Stimulated activated CD8-positive, alpha-beta memory T cell treated with anti-CD3 and anti-CD28 coated beads, Interleukin-7, amount 100 ng/mL, for 1 hour (primary cell): ENCODE measurements at places on chromosomes 5 and 9.

DNA sequence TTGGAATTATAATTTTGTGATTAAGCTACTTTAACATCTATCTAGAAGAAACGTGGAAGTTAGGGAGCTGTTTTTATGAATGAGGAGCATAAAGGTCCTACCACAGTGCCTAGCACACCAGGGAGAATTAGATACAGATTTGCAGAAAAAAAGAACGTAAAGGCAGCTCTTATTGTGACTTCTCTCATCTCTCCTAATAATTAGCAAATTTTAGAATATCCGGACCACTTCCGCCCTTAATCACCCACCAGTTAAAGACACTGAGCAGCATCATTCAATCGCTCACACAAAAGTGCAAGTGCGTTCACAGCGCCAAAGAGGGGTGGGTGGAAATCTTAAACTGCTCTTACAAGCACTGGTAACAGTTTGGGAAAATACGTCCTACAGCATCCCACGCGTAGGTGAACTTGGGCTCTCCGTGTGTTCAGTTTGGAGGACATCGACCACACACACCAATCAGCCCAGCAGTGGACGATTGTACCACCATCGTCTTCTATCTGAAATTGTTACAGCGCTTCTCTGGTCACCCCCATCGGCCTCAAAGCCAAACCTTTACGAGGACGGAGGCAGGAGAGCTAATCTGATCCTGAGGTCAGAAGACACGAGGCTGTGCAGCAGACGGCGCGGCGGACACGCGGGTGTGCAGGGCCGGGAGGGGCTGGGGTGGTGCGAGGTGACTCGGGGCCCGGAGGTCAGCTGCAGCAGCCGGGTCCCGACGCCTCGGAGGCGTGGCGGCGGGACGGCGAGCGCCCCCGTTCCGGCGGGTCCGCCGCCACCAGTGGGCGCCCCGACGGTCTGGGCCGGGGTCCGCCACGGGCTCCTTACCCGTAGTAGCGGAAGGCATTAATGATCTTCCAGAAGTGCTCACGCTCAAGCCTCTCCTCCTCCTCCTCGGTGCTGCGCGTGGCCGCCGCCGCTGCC, 646 bp downstream of the CARNMT1 start:
- no peak for DNase-seq

DNA sequence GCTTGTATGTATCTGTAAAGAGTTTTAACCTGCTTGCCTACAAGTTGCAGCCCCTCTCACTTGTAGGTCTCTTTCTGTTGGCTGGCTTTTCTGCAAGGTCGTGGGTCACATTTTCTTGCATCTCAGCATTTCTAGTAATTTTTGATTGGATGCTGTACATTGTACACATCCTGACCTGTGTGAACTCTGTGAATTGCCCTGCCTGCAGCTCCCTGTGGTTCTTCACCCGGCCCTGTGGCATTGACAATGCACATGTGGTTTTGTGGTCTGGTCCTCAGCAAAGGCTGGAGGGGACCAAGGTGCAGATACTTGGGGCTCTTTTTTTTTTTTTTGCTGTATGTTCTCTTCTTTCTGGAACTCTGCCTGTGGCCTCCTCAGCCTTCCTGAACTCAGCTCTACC, 53.6 kb downstream of the WNK2 start:
- no peak for DNase-seq

GRCh38 chr9:112852741-112853504, 37.8 kb downstream of the SLC46A2 start:
- no peak for DNase-seq

DNA sequence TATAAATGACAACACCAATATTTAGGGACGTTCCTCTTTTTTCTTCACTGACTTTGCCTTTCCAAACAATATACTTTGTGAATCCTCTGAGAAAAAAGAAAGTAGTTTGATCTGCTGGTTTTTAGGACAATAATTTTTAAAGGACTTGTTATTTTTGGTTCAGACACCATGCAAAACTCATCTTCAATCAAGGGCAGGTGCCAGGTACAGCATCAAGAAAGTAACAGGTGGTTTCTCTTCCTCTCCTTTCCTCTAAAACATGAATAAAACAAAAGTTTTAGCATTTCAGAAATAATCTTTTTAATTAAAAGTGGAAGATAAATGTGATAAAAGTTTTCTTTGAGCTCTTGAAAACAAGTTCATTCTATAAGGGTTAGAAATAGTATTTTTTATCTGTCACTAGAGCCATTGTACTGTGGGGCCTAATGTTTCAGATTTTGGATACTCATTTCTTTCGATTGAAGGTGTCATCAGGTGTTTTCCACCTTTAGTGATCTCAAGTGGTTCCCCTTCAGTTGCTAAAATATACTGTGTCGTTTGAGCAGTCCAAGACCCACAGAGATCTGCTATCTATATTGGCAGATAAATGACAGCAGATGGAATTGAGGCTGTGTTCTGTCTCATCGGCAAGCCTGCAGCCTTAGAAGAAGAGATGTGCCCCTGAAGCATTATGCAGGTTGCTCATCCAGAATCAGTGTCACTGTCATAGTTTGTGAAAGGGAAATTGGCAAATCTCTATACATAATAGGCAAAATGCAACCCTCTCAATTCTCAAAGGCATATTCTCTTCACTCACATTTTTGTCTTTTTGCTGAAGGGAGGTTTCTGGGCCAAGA, 499.7 kb downstream of the PDE4D start:
- DNase-seq, result no peak

GRCh38 chr5:143440448-143441115, 37.1 kb upstream of the NR3C1 start:
- no peak for DNase-seq

GRCh38 chr5:73265641-73266040, 92.6 kb downstream of the TMEM174 start:
- DNase-seq, result no peak

DNA sequence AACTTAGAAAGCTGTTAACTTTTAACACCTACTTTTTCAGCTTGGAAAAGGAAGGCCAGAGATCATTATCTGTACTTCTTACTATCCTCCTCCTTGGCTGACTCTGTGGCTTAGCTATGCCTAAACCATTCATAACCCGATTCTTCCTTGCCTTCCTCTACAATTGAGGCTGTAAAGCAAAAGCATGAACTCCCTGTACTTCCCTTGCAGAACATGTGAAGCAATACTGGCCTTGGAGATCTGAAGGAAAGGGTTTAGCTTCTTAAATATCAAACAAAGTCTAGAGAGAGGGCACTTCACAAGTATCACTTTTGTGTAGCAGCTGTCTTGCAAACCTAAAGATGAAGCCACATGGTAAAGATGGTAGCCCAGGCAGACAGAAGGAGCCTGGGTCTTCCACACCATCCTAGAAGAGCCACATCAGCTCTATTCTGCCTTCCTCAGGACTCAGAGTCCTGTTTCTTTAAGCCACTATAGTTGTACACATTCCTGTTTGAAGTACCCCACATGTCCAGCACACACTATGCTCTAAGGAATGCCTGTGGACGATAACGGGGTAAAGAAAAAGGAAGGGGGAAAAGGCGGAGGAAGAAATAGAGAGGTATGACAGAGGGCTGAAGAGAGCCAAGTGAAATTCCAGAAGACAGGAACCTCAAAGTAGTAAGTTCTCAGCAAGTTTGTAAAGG, 169.2 kb downstream of the SLIT3 start:
- DNase-seq, result no peak

GRCh38 chr5:171596391-171596878, 177.0 kb downstream of the FGF18 start:
- no peak for DNase-seq

- DNase-seq, result no peak
These were observed 3.5 kb downstream of the KDM4C start for GRCh38 chr9:6761306-6761705.

DNA sequence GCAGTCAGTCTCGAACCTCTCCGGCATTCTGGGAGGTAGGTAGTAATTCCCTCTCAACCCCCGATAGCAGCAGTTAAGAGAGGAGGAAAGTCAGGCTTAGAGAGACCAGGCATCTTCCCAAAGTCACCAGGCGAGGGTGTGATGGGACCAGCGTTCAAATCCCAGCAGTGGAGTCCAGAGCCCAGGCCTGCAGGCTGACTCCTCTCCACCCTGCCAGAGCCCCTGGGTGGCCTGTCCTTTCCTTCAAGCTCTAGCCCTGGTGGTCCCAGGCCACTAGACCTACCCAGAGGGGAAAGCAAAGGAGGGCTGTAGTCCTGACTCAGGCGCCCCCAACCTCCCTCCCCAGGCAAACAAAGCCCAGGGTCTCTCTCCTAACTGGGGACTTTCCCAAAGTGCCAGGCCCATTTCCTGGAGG, 4.2 kb upstream of the NR5A1 start:
- DNase-seq, result no peak

DNA sequence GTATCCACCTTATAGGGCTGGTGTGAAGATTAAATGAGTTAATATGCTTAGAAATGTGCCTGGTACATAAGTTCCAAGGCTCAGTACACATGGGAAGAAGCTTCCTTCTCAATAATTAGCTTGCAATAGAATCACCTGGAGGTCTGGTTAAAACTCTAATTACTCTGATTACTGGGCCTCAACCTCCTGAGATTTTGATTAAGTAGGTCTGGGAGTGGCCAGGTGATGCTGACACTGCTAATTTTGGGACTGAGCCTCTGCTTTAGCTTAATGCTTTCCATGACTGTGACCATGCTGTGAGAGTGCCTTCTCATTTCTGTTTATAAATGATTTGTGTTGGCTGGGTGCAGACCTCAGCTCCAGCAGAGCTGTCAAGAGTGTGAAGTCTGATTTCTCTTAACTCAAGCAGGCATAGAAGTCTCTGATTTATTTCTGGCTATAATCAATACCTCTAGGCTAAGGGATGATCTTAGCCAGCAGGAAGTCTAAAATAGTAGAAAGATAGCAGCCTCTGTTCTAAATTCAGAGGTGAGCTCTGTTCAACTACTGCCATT, 85.3 kb upstream of the ZNF608 start:
- no peak for DNase-seq
